HepG2 (cell line): ENCODE measurements at places on chromosomes 11 and 22. TPM values are rescaled to one million over a fixed set of nuclear protein-coding genes. Genes with fewer than 3 reads are reported as not detected.
A peak's percentile ranks its signal among the peaks of the same experiment; 100 is the strongest.

Gene F2
- total RNA-seq, result 110 and 330 TPM in 2 replicates

Gene OR2D2
- not detected in 2 replicates for total RNA-seq

Gene RAG1
- 0.14 and 0.15 TPM in 2 replicates for total RNA-seq

DNA sequence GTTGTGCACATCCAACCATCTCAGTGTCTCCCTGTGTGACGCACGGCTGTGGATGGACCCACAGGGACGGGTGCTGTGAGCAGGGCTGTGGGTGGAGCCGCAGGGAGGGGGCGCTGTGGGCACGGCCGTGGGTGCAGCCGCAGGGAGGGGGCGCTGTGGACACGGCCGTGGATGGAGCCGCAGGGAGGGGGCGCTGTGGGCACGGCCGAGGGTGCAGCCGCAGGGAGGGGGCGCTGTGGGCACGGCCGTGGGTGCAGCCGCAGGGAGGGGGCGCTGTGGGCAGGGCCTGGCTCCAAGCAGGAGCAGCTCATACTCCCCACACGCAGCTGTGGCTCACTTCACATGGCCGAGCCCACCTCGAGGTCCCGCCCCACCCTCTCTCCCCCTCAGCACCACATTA lies 6.0 kb upstream of the MAPK11 start:
- no peaks in the 10 kb centered on the region; the same call in none of the 2 replicates for H3K27me3 ChIP-seq
- H3K4me3 ChIP-seq, result no peak overlapping the region
- H3K27ac ChIP-seq, result no peak overlapping the region
- H3K36me3 ChIP-seq, result peaks cover 22% of the 10 kb centered on the region
- H3K4me1 ChIP-seq, result peaks cover 11% of the 10 kb centered on the region

GRCh38 chr11:65008016-65008415 lies 5.9 kb upstream of the ARL2 start:
- H3K4me3 ChIP-seq, result no peak overlapping the region
- no peaks in the 10 kb centered on the region for H3K36me3 ChIP-seq
- no peak overlapping the region for H3K27ac ChIP-seq

GRCh38 chr22:34296461-34296860 lies 376.2 kb upstream of the LARGE1 start:
- H3K27ac ChIP-seq, result no peak overlapping the region
- H3K36me3 ChIP-seq, result no peaks in the 10 kb centered on the region
- no peaks in the 10 kb centered on the region for H3K4me1 ChIP-seq

GRCh38 chr11:69317401-69318092 lies 23.6 kb downstream of the MYEOV start:
- no peak overlapping the region for H3K27ac ChIP-seq
- no peak for DNase-seq
- H3K4me1 ChIP-seq, result no peaks in the 10 kb centered on the region
- H3K4me3 ChIP-seq, result no peak overlapping the region
- H3K36me3 ChIP-seq, result no peaks in the 10 kb centered on the region
- H3K27me3 ChIP-seq, result peaks cover 13% of the 10 kb centered on the region; the same call in 2 of the 3 replicates

GRCh38 chr11:26626346-26626745 lies 54.3 kb upstream of the MUC15 start:
- no peak for DNase-seq
- no peak overlapping the region for H3K4me3 ChIP-seq
- H3K27ac ChIP-seq, result no peak overlapping the region
- H3K27me3 ChIP-seq, result no peaks in the 10 kb centered on the region
- H3K36me3 ChIP-seq, result no peaks in the 10 kb centered on the region

- H3K36me3 ChIP-seq, result no peaks in the 10 kb centered on the region
- H3K4me1 ChIP-seq, result peaks cover 12% of the 10 kb centered on the region
- DNase-seq, result peak; percentile 67
- H3K4me3 ChIP-seq, result no peak overlapping the region
- H3K27me3 ChIP-seq, result no peaks in the 10 kb centered on the region; the same call in 2 of the 3 replicates
Observed at GRCh38 chr11:12278766-12279671, 98.4 kb upstream of the PARVA start.

DNA sequence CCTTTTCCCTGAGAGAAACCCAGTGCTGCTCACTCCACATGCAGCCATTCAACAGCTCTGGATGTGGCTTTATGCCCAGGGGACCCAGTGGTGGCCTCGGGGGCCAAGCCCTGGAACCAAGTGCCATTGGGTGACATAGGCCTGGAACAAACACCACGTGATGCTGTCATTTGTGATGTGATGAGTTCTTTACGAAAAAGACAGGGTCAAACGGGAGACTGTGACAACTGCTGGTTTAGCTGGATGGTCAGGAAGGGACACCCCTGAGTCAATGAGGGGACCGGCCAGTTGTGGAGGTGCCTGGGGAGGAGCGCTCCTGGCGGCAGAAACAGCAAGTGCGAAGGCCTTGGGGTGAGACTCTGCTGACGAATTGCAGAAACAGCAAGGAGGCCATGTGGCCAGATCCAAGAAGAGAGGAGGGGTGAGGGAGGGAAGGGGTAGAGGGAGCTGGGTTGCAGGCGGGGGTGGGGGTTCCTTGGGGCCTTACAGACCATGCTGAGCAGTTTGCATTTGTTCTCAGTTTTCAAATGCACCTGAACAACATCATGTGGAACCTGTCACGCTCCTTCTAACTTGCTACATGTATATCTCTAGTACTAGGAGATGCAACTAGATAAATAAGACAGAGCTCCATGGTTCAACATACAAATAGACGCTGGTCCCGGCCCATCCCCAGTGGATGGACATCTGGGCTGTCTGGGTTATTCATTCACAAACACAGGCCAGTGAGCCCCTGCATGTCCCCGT lies 56.1 kb downstream of the IGLL5 start:
- H3K36me3 ChIP-seq, result no peaks in the 10 kb centered on the region
- no peak for DNase-seq
- H3K27me3 ChIP-seq, result peaks cover 33% of the 10 kb centered on the region; the same call in 2 of the 3 replicates
- H3K27ac ChIP-seq, result no peak overlapping the region
- H3K4me3 ChIP-seq, result no peak overlapping the region

Gene GDPD4
- total RNA-seq, result not detected in 2 replicates

Gene MOV10L1
- total RNA-seq, result 0.11 TPM in 1 of 2 replicates, not detected in the other

DNA sequence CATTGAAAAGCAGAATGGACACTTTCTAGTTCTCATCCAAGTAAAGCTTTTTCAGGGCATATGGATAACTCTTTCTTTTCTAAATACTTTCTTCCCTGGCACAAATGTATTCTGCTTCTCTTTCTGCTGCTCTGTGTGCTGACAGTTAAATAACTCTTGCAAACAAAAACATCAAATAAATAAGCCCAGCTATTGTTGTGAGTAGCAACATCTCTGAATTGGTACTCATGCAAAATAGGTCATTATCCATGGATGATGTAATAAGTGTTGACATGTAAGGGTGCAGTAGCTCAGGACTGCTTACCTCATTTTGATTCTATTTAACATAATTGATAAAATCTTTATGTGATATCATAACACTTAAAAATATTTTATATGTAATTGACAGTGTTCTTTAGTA lies 164.3 kb downstream of the MSANTD4 start:
- H3K27me3 ChIP-seq, result no peaks in the 10 kb centered on the region
- H3K4me1 ChIP-seq, result no peaks in the 10 kb centered on the region
- H3K4me3 ChIP-seq, result no peak overlapping the region
- DNase-seq, result no peak

Gene OR4X1
- total RNA-seq, result not detected in 2 replicates

- no peak overlapping the region for H3K27ac ChIP-seq
- H3K27me3 ChIP-seq, result peaks cover 16% of the 10 kb centered on the region; the same call in 2 of the 3 replicates
- H3K36me3 ChIP-seq, result no peaks in the 10 kb centered on the region
- no peaks in the 10 kb centered on the region for H3K4me1 ChIP-seq
Observed at GRCh38 chr11:6927030-6927617, 898 bp downstream of the ZNF215 start.

DNA sequence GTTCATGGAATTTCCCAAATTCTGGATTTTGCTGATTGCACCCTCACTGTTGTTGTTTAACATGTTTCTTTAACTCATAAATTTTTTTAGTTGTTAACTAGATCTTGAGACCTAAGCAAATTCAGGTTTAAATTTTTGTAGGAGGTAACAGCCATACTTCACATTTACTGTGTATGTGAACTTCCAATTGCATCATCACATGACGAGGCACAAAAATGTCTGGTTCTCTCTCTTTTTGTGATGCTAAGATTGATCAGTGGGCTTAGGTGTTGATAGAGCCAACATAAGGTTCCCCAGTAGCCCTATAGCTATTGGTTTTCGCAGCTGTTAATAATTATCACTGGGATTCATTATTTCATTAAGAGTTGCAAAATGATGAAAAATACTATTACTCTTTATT lies 277.5 kb downstream of the TMEM135 start:
- no peak overlapping the region for H3K4me3 ChIP-seq
- H3K4me1 ChIP-seq, result no peaks in the 10 kb centered on the region
- no peak for DNase-seq
- H3K27me3 ChIP-seq, result no peaks in the 10 kb centered on the region

Gene MYOD1
- not detected in 2 replicates for total RNA-seq

DNA sequence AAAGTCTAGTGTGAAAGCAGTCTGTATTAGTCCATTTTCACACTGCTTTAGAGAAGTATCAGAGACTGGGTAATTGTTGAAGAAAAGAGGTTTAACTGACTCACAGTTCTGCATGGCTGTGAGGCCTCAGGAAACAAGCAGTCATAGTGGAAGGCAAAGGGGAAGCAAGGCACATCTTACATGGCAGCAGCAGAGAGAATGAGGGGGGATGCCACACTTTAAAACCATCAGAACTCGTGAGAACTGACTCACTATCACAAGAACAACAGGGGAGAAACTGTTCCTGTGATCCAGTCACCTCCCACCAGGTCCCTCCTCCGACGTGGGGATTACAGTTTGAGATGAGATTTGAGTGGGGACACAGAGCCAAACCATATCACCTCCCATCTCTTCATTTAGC lies 13.8 kb upstream of the TUBA8 start:
- no peak for DNase-seq
- H3K36me3 ChIP-seq, result no peaks in the 10 kb centered on the region
- H3K4me1 ChIP-seq, result peaks cover 9% of the 10 kb centered on the region; the same call in 1 of the 2 replicates
- H3K27ac ChIP-seq, result no peak overlapping the region

Gene NRXN2
- not detected in 2 replicates for total RNA-seq

- peaks cover 5% of the 10 kb centered on the region for H3K27me3 ChIP-seq
- H3K36me3 ChIP-seq, result no peaks in the 10 kb centered on the region
- H3K27ac ChIP-seq, result no peak overlapping the region
- DNase-seq, result no peak
- H3K4me1 ChIP-seq, result no peaks in the 10 kb centered on the region
Observed at GRCh38 chr22:49488943-49489342, 338.7 kb downstream of the BRD1 start.

GRCh38 chr11:66710384-66710930 lies 18.6 kb downstream of the SPTBN2 start:
- no peaks in the 10 kb centered on the region for H3K36me3 ChIP-seq
- H3K4me1 ChIP-seq, result no peaks in the 10 kb centered on the region
- H3K27ac ChIP-seq, result no peak overlapping the region
- H3K4me3 ChIP-seq, result no peak overlapping the region

Gene PANX2
- 0.15 and 0.58 TPM in 2 replicates for total RNA-seq

GRCh38 chr22:45549762-45550378 lies 47.2 kb downstream of the FBLN1 start:
- peaks cover 24% of the 10 kb centered on the region; the same call in 2 of the 3 replicates for H3K36me3 ChIP-seq
- no peak overlapping the region for H3K4me3 ChIP-seq
- peaks cover 31% of the 10 kb centered on the region for H3K4me1 ChIP-seq
- no peaks in the 10 kb centered on the region for H3K27me3 ChIP-seq
- no peak for DNase-seq
- H3K27ac ChIP-seq, result no peak overlapping the region

DNA sequence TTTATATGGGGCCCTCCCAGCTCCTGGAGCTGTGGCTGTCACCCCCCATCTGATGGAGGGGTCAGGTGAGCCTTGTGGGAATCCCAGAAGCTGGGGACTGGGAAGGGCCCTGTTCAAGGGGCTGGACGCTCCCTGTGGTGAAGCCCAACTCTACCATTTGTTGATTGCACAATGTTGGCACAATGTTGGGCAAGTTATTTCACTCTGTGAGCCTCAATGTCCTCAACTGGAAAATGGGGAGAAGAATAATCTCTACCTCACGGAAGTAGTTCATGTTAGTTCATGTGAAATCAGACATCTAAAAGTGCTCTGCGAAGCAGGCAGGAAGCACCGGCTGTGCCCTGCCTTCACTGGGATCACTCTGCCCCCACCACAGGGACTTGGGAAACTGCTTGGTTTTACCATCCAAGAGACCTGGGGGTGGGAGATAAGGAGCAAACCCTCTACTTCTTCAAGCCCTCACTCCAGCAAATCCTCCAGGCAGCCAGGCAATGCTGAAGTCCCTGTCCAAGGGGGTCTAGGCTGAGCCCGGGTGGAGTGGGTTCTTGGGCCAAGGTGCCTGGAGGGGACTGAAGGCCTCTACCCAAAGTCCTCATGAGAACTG lies 715 bp upstream of the PRR5 start:
- H3K36me3 ChIP-seq, result peaks cover 11% of the 10 kb centered on the region; the same call in 1 of the 3 replicates
- DNase-seq, result no peak
- H3K4me3 ChIP-seq, result no peak overlapping the region; the same call in 1 of the 2 replicates
- H3K27me3 ChIP-seq, result no peaks in the 10 kb centered on the region
- peak overlapping the region; percentile 58 for H3K27ac ChIP-seq

- H3K27me3 ChIP-seq, result no peaks in the 10 kb centered on the region
- H3K4me1 ChIP-seq, result peaks cover 38% of the 10 kb centered on the region
- H3K4me3 ChIP-seq, result no peak within 1 kb of the TSS
- no peak within 1 kb of the TSS for H3K27ac ChIP-seq
- H3K36me3 ChIP-seq, result no peaks in the 10 kb centered on the region
Observed at GRCh38 chr22:30079952-30080533, at the start of gene HORMAD2. TSS of gene HORMAD2 (plus strand) at chr22:30080464. CDS start at chr22:30093953, 13,489 bp downstream.

Gene MMP13
- not detected in 2 replicates for total RNA-seq
